Skeletal muscle cell (primary cell): ENCODE measurements at places on chromosomes 4 and X.

- DNase-seq: peak; percentile 37
These were observed 206.6 kb downstream of the SPRY1 start for GRCh38 chr4:123603165-123603564.

DNA sequence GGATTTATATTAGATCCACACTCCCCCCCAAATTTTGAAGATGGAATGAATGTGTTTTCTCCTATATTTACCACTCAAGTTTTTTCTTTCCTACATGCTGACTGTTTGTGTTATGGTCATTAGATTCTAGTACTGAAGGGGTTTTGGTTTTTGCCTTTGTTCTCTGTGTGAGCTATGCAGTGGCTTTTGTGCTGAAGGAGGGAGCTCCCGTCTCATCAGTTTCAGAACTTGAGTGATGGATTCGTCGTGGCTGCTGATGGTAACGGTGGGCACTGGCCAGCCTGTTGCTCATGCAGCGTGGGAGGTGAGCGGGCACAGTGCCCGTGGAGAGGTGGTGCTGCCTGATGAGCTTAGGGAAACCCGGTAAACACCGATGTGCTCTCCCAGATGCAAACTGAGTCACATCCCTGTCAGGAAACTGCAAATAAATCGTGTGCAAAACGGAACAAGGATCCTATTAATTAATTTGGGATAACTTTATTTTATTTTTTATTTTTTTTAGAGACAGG lies 101.5 kb downstream of the SORBS2 start:
- DNase-seq: peak; percentile 38

DNA sequence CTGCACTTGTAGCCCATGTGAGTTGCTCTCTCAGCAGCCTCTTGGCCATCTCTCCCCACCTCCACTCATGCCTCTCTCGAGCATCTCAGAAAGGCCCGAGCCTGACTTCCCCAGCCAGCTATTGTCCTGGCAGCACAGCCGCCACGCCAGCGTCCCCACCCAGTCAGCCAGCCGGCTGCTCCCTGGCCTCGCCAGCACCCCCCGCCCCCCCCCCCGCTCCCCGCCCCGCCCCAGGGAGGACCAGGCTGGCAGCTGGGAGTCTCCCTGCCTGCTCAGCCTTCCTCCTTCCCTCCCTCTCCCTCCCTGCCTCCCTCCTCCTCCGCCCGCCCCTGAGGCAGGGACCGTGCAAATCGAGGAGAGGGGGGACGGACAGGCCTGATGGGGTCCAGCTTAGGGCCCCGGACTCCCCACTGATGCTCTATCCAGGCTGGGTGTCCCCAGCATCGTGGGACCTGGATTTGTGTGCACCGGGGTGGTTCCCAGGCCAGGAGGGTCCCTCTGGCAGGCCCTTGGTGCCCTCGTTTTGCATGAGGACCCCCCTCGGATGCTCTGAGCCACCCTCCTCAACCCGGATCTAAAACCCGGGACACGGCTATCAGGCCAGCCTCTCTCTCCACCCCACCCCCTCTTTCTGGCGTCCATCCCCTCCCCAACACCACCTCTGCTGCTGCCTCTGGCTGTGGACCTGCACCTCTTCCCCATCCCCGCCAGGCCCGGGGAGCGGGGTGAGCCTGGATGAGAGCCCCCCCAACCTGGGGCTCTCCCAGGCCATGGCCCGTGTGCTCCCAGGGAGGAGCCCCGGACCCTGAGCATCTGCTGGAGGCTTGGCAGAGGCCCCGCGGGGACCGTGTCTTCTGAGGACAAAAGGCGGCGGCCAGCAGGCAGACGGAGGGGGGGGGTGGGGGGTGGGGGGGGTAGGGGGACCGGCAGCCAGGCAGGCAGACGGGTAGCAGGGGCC lies at the start of gene GPR173:
Gene GPR173, plus strand, starts transcription at position 621 of the 958 bp plus-strand sequence. CDS start 27,833 bp downstream, outside the sequence.
- DNase-seq: peak; percentile 50

GRCh38 chr4:160299177-160299576 lies 1196.3 kb downstream of the RAPGEF2 start:
- no peak for DNase-seq

DNA sequence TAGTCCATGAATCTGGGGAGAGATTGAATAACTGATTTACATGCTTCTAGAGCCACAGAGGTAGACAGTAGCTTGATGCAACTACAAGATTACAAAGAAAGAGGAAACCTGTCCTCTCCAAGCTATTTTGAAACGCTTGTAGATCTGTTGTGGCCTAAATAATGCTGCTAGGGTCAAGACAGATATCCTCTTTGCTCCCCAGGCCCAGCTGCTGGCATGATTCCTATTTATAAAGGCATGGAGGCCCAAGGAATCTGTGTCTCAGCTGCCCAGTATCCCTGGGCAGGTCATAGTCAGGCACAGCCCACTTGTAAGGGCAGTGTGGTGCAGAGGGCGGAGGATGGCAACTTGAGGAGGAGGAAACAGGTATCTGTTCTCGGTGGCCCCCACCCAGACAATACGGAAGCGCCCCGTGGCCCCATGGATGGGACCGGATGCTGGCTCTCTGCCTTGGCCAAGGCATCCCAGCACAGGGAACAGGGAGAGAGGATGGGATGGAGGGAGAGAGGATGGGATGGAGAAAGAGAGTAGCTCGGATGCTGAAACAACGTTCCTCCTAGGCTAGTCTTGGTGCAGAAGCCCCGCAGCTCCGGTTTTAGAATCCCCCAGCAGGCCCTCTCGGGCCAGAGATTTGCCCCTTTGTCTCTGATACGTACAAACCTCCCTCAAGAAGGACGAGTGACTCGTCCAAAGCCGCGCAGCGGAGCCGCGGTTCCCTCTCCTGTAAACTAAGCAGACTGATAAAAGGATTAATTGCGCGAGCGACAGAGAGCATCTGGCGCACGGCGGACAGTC lies 767 bp upstream of the SMIM20 start:
- no peak for DNase-seq

DNA sequence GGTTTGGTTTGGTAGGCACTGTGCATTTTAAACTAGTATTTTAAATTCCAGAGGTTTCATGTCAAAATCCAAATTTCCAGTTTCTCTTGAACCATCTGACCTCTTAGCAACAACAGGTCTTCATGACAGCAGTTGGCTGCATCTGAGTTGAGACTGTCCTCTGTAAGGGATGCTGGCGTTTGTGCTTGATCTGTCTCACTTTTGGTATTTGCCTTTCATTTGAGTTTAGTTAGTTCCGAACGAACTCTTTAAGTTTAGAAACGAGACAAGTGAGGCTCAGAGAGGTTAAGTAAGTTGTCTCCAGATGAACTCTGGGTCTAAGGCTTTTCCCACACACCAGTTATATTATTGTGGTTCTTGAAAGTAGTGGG lies 29.1 kb downstream of the SPARCL1 start:
- no peak for DNase-seq

DNA sequence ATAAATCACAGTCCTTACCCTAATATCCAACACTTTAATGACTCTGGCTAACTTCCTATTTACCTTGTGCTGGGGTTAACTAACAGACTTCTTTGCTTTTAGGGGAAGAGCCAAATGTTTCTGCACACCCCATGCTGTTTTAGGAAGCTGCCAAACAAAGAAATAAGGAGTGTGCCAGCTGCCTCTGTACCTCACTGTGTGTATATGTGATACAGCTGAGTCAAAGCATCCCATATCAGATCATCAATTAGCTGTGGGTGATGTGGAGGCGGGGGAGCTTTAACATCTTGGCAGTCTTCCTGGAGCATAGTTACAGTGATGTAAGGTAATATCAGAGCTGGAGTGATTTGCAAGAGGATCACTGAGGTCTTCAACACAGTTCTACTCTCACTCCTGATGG lies 95.4 kb downstream of the COL25A1 start:
- DNase-seq: peak; percentile 78

GRCh38 chr4:126750723-126751122 lies 882.0 kb upstream of the INTU start:
- no peak for DNase-seq
